ENCODE measurements at places on chromosomes 6 and 20. TPM values are rescaled to one million over a fixed set of nuclear protein-coding genes. Genes with fewer than 3 reads are reported as not detected.
A peak's percentile ranks its signal among the peaks of the same experiment; 100 is the strongest.

GRCh38 chr20:50039706-50040431 lies 57.1 kb downstream of the SNAI1 start:
- no peaks in the 10 kb centered on the region for H3K36me3 ChIP-seq
- H3K27me3 ChIP-seq, result no peaks in the 10 kb centered on the region
- H3K27ac ChIP-seq, result no peak overlapping the region
- no peak overlapping the region for H3K4me3 ChIP-seq

DNA sequence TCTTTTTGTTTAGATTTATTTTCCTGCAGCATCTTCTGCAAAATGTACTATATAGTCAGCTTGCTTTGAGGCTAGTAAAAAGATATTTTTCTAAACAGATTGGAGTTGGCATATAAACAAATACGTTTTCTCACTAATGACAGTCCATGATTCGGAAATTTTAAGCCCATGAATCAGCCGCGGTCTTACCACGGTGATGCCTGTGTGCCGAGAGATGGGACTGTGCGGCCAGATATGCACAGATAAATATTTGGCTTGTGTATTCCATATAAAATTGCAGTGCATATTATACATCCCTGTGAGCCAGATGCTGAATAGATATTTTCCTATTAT lies 3.2 kb downstream of the FOXC1 start:
- peaks cover 10% of the 10 kb centered on the region for H3K27me3 ChIP-seq
- H3K27ac ChIP-seq, result no peak overlapping the region
- no peak for DNase-seq
- no peaks in the 10 kb centered on the region for H3K36me3 ChIP-seq
- H3K4me3 ChIP-seq, result no peak overlapping the region
- H3K4me1 ChIP-seq, result peaks cover 3% of the 10 kb centered on the region

DNA sequence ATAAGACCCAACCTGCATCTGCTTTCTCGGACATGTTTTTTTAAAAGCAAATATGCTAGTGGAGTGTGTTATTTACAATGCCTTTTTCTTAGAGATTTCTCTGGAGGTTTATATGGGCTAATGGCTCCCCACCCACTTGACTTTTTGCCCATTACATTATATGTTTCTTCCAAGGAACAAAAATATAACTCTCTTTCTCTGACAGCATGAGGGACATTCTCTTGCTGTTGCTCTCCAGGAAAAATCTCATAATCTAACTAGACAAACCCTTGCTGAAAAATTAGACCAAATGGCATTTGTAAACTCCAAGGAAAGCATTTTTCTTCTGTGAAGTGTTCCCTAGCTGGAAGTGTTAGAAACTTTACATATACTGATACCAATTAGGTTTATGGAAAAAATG lies 213.7 kb downstream of the PRL start:
- H3K4me3 ChIP-seq, result no peak overlapping the region
- H3K27ac ChIP-seq, result no peak overlapping the region
- no peaks in the 10 kb centered on the region for H3K36me3 ChIP-seq
- DNase-seq, result no peak
- H3K4me1 ChIP-seq, result no peaks in the 10 kb centered on the region
- no peaks in the 10 kb centered on the region for H3K27me3 ChIP-seq

GRCh38 chr6:110688661-110689268 lies 126.5 kb downstream of the CDK19 start:
- no peaks in the 10 kb centered on the region for H3K27me3 ChIP-seq
- no peak overlapping the region for H3K27ac ChIP-seq
- H3K4me3 ChIP-seq, result no peak overlapping the region
- H3K4me1 ChIP-seq, result no peaks in the 10 kb centered on the region

- DNase-seq, result no peak
- no peaks in the 10 kb centered on the region for H3K27me3 ChIP-seq
- peaks cover 15% of the 10 kb centered on the region for H3K4me1 ChIP-seq
- no peak overlapping the region for H3K27ac ChIP-seq
- H3K36me3 ChIP-seq, result peaks cover 25% of the 10 kb centered on the region
- H3K4me3 ChIP-seq, result no peak overlapping the region
Observed at GRCh38 chr6:87183687-87184086, 28.3 kb downstream of the ZNF292 start.

FAM135A gene
- 14.2 TPM for total RNA-seq

DNA sequence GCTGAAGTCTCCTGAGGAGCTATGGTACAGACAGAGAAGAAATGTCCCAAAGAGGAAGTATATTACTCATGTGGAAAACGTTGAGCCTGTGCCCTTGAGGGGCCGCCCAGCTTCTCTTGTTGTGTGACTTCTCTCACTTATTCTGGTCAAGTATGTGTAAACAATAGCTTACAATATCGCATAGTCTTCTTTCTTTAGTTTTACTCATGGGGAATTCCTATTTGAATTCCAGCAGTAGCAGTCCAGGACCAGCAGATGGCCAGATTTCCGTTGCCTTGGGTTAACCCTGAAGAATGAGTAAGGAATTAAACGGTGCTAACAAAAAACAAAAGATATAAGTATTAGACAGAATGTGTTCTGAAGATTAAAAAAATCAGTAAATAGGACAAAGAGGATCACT lies 522.0 kb upstream of the GJE1 start:
- H3K36me3 ChIP-seq, result no peaks in the 10 kb centered on the region
- no peak overlapping the region for H3K27ac ChIP-seq
- no peak for DNase-seq
- no peaks in the 10 kb centered on the region for H3K27me3 ChIP-seq
- H3K4me3 ChIP-seq, result no peak overlapping the region

- H3K36me3 ChIP-seq, result no peaks in the 10 kb centered on the region
- no peak overlapping the region for H3K4me3 ChIP-seq
- H3K27ac ChIP-seq, result no peak overlapping the region
- H3K4me1 ChIP-seq, result no peaks in the 10 kb centered on the region
- no peaks in the 10 kb centered on the region for H3K27me3 ChIP-seq
Observed at GRCh38 chr6:32108094-32108627, 977 bp downstream of the TNXB start.

- H3K4me3 ChIP-seq, result no peak overlapping the region
- H3K27me3 ChIP-seq, result no peaks in the 10 kb centered on the region
- no peaks in the 10 kb centered on the region for H3K4me1 ChIP-seq
- DNase-seq, result no peak
- H3K36me3 ChIP-seq, result no peaks in the 10 kb centered on the region
- H3K27ac ChIP-seq, result no peak overlapping the region
Observed at GRCh38 chr6:46473881-46474280, 17.4 kb downstream of the RCAN2 start.

SLC32A1 gene
- not detected for total RNA-seq

GRCh38 chr6:62328607-62329006 lies 42.6 kb upstream of the KHDRBS2 start:
- DNase-seq, result no peak
- no peaks in the 10 kb centered on the region for H3K4me1 ChIP-seq
- H3K27me3 ChIP-seq, result no peaks in the 10 kb centered on the region

DNA sequence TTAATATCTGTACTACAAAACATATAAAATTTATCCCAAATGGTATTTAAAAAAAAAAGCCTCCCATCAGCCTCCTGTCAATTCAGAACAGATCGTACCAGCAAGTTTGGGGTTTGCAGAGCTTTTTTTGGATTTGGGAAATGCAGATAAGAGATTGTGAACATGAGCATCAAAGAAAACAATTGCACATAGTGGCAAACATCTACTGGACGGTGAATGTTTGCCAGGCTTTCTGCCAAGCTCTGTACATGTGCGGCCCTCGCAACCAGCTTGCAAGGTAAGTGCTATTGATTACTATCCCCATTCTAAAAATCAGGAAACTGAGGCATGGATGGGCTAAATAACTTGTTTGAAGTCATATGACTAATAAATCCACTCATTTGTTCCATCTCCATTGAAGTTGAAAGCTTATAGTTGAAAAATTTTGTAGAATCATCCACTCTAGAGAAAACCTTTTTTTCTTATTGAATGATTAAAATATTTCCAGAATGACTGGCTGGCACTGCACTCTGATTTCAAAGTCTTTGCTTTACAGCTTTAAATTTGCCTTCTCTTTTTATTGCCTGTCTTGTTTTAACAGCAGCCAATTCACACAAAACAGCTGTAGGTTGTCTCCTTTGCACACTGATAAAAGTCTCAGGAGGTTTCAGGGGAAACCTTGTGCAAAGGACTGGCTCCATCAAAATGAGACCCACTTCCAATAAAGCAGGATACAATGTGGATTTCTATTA lies 37.4 kb upstream of the SIRT5 start:
- H3K4me3 ChIP-seq, result no peak overlapping the region
- no peaks in the 10 kb centered on the region for H3K27me3 ChIP-seq
- no peaks in the 10 kb centered on the region for H3K4me1 ChIP-seq
- no peak for DNase-seq

GRCh38 chr6:142550310-142551063 lies 248.7 kb downstream of the ADGRG6 start:
- H3K36me3 ChIP-seq, result no peaks in the 10 kb centered on the region
- no peaks in the 10 kb centered on the region for H3K27me3 ChIP-seq
- no peak overlapping the region for H3K27ac ChIP-seq
- no peaks in the 10 kb centered on the region for H3K4me1 ChIP-seq
- no peak overlapping the region for H3K4me3 ChIP-seq

DNA sequence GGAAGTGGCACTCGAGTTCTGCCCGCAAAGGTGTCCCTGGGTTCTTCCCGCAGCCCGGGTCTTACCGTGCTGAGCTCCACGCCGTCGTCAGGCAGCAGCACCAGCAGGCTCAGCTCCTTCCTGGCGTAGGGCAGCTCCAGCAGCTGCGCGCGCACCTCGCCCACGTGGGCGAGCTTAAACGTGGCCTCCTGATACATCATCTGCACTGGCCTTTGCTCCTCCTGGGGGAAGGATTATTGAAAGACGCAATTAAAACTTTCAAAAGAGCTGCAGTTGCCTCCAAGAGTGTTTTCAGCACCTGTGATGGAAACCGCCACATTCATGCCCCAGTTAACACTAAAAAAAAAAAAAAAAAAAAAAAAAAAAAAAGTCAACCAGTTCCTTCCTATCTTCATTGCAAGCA lies 11.3 kb downstream of the SERPINB9 start:
- H3K4me1 ChIP-seq, result peaks cover 4% of the 10 kb centered on the region
- peak overlapping the region; percentile 20 for H3K4me3 ChIP-seq
- H3K36me3 ChIP-seq, result no peaks in the 10 kb centered on the region
- H3K27me3 ChIP-seq, result no peaks in the 10 kb centered on the region
- H3K27ac ChIP-seq, result no peak overlapping the region
- peak; percentile 89 for DNase-seq

DNA sequence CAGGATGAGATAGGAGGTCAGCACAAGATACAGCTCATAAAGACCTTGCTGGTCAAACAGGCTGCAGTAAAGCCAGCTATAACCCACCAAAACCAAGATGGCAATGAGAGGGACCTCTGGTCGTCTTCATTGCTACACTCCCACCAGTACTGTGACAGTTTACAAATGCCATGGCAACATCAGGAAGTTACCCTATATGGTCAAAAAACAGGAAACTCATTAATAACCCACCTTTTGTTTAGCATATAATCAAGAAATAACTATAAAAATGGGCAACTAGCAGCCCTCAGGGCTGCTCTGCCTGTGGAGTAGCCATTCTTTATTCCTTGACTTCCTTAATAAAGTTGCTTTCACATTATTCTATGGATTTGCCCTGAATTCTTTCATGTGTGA lies 30.9 kb downstream of the SLC22A2 start:
- no peak overlapping the region for H3K4me3 ChIP-seq
- H3K4me1 ChIP-seq, result no peaks in the 10 kb centered on the region
- no peaks in the 10 kb centered on the region for H3K36me3 ChIP-seq
- H3K27me3 ChIP-seq, result no peaks in the 10 kb centered on the region

CDC25B gene
- total RNA-seq, result 58.8 TPM

CLPSL1 gene
- not detected for total RNA-seq

DNA sequence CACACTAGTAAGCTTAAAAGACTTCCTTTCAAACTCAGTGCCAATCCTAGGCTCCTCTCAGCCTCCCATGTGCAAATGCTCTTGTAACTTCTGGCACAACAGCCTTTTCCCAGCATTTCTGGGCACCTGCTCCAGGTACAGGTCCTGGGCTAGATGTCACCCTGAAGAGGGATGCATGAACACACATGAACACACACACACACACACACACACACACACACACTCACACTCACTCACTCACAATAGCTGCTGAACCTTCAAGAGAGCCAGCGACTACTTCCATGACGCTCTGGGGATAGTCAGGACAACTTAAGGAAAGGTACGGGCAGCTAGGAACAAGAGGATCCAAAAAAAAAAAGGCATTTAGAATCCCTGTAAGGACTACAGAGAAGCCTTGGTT lies 122.8 kb downstream of the INSM1 start:
- peaks cover 32% of the 10 kb centered on the region for H3K4me1 ChIP-seq
- no peaks in the 10 kb centered on the region for H3K27me3 ChIP-seq
- peak overlapping the region; percentile 22 for H3K27ac ChIP-seq
- H3K36me3 ChIP-seq, result no peaks in the 10 kb centered on the region
- H3K4me3 ChIP-seq, result no peak overlapping the region

DPPA5 gene
- not detected for total RNA-seq

GRCh38 chr6:135583256-135583761 lies 85.8 kb upstream of the AHI1 start:
- no peaks in the 10 kb centered on the region for H3K36me3 ChIP-seq
- no peaks in the 10 kb centered on the region for H3K4me1 ChIP-seq
- DNase-seq, result no peak
- no peak overlapping the region for H3K4me3 ChIP-seq
- no peaks in the 10 kb centered on the region for H3K27me3 ChIP-seq
- H3K27ac ChIP-seq, result no peak overlapping the region

DNA sequence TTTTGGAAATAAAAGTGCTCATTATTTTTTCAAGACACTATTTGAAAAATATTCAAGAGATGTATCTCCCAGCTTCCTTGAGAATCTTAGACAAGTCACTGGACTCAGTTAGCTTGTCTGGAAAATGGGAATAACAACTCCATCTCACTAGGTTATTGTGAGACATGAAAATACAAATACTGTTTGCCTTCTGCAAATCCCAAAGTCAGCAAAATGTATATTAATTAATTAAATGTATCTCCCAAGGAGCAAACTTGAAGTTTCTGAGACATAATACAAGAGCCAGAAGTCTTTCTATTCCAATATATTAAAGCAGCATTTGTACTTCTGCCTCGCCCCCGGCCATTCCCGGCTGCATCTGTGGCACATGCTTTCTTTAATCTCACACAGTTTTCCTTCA lies 54.6 kb upstream of the ID4 start:
- no peak for DNase-seq
- H3K36me3 ChIP-seq, result no peaks in the 10 kb centered on the region
- no peak overlapping the region for H3K4me3 ChIP-seq
- no peaks in the 10 kb centered on the region for H3K4me1 ChIP-seq
